Stimulated activated CD8-positive, alpha-beta memory T cell treated with anti-CD3 and anti-CD28 coated beads, Interleukin-7, amount 100 ng/mL, for 48 hours (primary cell): ENCODE measurements at places on chromosomes 4 and X.
A peak's percentile ranks its signal among the peaks of the same experiment; 100 is the strongest.

DNA sequence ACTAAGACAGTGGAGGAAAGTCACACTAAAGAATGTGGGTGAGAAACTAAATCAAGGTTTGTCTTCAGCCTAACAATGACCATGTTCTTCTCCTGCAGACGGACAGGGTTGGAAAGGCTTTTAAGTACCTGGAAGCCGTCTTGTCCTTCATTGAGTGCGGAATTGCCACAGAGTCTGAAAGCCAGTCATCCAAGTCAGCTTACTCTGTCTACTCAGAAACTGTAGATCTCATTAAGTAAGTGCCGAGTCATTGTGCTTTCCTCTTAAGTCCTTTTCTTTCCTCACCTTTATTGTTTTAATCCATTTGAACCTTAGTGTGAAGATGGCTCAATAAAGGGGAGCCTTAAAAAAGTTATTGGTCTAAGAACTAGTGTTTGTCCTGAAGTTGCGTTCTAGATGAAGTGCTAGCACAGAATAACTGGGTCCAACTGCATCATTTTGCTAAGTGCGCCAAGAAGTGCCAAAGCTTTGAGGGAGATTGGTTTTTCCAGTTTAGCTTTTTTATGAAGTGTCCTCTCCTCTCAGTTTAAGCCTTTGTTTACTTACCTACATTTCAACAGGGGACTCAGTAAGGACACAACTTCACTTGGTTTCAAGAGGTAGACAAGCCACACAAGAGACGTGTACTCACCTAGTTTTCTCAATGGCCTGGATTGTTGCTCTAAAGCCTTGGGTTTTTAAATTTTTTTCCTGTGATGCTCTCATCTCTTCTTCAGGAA is 89.3 kb downstream of the KLHL8 start:
- DNase-seq = no peak

- no peak for DNase-seq
Measured at GRCh38 chr4:5322321-5322720, 271.0 kb downstream of the STK32B start.

- no peak for DNase-seq
Measured at GRCh38 chr4:139278485-139278884, 1.5 kb downstream of the MGARP start.

- DNase-seq = no peak
Measured at GRCh38 chr4:85492336-85492735, 17.4 kb downstream of the ARHGAP24 start.

- DNase-seq = no peak
Measured at GRCh38 chrX:125170459-125170858, 149.2 kb upstream of the TEX13C start.

DNA sequence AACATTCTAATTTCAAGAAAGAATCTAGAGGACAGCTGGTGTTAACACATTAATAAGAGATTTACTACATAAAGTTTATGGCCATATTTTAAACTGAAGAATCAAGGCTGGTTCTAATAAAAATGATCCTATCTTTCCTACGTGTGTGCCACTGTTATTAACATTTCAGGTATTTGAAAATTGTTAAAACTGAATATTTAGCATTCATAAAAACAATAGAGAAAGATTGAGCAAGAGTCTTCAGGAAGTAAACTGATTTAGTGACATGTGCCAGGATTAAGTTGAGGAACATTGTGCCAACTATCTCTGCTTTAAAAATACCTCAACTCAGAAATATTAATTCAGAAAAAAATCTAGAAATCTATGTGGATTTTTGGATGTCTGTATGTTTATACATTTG is 810.1 kb downstream of the FAT4 start:
- no peak for DNase-seq

DNA sequence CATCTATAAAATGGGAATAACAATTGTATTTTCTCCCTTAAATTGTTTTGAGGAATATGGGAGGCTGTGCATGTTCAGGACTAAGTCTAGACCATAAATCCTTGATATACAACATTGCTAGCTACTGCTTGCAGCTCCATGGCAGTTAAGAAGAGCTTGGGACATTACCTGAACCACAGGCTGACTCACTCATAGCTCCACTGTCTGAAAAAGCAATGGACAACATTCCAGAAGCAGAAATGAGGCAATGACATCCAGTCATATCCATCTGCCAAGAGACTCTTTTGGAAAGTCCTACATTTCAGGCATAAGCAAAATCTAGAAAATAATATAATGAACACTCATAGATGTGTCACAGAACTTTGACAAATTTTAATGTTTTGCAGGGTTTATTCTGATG is 167.3 kb upstream of the LEF1 start:
- DNase-seq = no peak

DNA sequence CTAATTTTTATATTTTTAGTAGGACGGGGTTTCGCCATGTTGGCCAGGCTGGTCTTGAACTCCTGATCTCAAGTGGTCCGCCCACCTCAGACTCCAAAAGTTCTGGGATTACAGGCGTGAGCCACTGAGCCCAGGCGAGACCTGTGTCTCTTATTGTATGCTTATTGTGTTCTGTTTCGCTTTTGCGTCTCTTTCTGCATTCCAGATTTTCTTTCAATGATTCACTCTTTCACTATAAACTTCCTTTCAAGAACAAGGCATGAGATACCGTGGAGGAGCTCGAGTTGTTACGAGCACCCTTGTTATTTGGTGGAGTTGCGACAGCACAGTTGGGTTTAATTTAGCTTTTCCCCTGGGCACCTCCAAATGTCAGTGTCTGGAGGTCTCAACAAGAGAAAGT is 366.7 kb upstream of the FAT1 start:
- DNase-seq = no peak

DNA sequence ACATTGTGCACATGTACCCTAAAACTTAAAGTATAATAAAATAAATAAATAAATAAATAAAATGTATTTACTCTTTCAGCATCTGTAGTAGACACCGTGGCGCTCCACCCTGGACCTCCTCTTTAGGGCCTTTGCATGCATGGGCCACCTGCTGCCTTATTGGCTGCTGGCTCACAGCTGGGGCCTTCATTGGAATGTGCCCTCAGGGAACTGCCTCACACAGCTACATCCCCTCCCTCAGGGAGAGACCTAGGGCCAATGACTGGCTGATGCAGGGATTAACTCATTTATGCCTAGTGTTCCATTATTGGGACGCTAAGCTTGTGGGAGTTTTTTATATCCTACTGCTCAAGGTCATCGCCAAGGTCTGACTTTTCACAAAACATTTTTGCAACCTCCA is 302.9 kb upstream of the FTHL17 start:
- no peak for DNase-seq

- no peak for DNase-seq
Measured at GRCh38 chrX:73581002-73581628, 18.1 kb downstream of the CHIC1 start.

- no peak for DNase-seq
Measured at GRCh38 chr4:63232058-63232457, 1177.2 kb downstream of the TECRL start.

DNA sequence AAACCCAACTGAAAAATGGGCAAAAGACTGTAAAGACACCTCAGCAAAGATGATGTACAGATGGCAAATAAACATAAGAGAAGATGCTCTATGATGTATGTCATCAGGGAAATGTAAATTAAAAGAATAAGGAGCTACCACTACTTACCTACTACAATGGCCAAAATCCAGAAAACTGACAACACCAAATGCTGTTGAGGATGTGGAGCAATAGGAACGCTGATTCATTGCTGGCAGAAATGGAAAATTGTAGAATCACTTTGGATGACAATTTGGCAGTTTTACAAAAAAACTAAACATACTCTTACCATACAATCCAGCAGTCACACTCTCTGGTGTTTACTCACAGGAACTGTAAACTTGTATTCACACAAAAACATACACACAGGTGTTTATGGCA is 222.3 kb upstream of the LDB2 start:
- no peak for DNase-seq

GRCh38 chr4:36402008-36402758 is 120.8 kb downstream of the DTHD1 start:
- DNase-seq = no peak

DNA sequence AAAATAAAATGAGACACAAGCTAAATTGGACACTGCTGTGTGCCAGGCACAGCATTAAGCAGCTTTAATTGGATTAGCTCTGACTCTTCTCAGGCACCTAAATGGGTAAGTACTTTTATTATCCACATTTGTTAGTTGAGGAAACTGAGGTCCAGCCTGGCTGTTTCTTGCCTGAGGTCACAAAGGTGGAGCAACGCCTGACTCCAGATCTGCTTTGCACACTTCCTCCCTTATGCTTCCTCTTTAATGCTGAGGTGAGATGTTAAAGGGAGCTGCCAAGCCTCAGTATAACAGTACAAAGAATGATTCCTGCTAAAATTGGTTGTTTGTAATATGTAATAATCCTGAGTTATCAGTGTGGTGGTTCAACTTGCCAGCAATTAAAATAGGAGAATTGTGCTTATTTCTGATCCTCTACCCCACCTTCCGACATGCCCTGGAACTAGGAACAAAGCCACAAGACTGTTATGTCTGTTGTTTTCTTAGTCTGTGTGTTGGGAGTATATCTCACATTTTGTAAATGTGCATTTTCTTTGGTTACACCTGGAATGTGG is 74.4 kb downstream of the AFF1 start:
- DNase-seq = no peak

DNA sequence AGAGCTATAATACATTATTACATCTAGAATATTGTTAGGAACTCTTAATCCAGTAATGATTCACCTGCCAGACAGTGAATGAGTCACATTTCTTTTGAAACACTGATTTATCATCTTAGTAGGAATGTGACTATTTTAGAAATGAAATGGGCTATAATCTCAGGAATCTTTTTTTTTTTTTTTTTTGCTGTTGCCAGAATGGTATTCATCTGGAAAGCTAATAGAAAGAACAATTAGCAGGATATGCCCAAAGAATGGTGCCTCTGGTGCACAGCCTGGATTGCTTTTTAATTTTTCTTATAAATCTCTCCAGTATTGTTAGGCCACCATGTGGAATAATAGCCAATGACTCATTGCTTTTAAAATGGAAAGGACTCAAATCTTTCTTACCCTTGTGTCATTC is 181.1 kb upstream of the SMIM31 start:
- no peak for DNase-seq

DNA sequence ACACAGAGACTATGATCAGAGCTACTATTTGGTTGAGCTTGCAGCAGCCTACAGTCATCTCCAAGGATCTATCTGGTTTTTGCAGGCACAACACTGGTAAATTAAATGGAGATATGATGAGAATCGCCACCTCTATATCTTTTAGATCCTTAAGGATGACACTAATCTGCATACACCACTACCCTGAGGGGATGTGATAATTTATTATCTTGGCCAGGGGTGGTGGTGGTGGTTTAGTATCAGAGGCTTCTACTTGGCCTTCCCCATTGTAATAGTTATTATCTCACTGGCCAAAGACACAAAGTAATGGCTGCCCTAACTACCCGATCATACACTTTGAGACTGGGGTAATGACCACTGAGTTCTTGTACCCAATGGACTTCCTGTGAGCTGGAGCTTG is 21.2 kb downstream of the CCDC160 start:
- DNase-seq = no peak

DNA sequence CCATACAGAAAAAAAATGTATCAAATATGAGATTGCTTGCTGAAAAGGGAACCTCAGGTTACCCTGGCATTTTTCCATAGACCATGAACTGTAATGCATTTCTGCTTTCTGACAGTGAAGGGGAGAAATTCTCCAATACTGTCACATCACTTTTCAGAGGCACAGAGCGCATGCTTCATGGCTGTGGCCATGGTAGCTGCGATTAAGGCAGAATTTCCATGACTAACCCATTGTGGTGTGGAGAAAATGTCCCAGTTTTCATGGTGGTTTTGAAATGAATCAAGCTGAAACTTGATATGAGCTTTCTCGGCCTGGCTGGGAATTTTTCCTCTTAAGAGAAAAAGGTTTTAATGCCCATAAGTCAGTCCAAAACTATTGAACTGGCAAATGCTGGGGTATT is 39.5 kb upstream of the MAP3K15 start:
- no peak for DNase-seq

GRCh38 chr4:138707746-138708677 is 307.6 kb upstream of the NOCT start:
- no peak for DNase-seq

- DNase-seq = no peak
Measured at GRCh38 chrX:18075603-18076002, 145.1 kb downstream of the BEND2 start.

- no peak for DNase-seq
Measured at GRCh38 chrX:121258545-121258944, 211.1 kb downstream of the GLUD2 start.

GRCh38 chr4:138833974-138834373 is 181.6 kb upstream of the NOCT start:
- no peak for DNase-seq

- no peak for DNase-seq
Measured at GRCh38 chrX:141619336-141619735, 29.8 kb downstream of the SPANXA2 start.

- DNase-seq = no peak
Measured at GRCh38 chr4:176508780-176509331, 189.1 kb downstream of the SPCS3 start.

- peak; percentile 6 for DNase-seq
Measured at GRCh38 chrX:49627086-49627777, 28.4 kb downstream of the GAGE1 start.

GRCh38 chrX:73765776-73766430 is 202.9 kb downstream of the CHIC1 start:
- DNase-seq = no peak

DNA sequence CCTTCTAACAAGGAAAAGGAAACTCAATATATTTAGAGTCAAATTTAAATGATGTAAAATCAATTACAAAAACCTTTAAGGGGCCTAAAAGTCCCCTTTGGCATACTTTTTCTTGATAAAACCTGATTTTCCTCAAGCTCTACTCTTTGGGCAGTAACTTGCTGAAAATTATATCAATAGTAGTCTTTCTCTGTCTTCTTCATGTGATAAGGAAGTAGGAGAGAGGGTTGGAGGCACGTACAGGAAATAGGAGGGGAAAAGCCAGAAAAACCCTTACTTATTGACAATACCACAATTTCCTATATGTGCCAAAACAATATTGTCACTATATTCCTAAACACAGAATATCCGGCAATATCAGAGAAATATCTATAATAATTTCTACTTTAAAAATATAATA is 9.6 kb downstream of the RHOH start:
- DNase-seq = no peak

DNA sequence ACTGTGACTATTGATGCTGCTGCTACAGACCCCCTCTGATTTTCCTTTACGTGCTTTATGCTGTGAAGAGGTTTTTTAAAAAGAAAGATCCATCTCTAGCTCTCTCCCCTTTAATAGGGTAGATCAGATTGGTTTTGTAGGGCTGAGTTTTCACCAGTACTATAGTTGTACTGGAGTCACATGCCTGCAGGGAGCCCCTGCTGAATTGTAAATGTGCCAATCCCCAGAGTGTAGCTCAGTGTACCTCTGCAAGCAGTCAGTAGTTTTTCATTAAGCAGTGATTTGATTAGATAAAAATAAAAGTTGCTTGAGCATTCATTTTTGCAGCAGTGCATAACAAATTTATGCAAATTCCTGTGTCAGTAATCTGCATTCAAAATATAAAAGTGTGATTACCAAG is 179.2 kb downstream of the IL1RAPL2 start:
- DNase-seq = no peak

- DNase-seq = no peak
Measured at GRCh38 chr4:11111370-11111769, 317.3 kb downstream of the HS3ST1 start.
